H9 (cell line): ENCODE measurements at places on chromosomes 12 and 14. TPM values are rescaled to one million over a fixed set of nuclear protein-coding genes. Genes with fewer than 3 reads are reported as not detected.

HOTAIR gene
- total RNA-seq = not detected in 2 replicates

ACRBP gene
- total RNA-seq = 1.3 and 1.9 TPM in 2 replicates

PLXNC1 gene
- 0.53 and 1.2 TPM in 2 replicates for total RNA-seq

CDH24 gene
- total RNA-seq = 16.7 and 16.9 TPM in 2 replicates

VASH1 gene
- 5.8 and 6.2 TPM in 2 replicates for total RNA-seq

SLCO1B1 gene
- total RNA-seq = 0.09 and 0.31 TPM in 2 replicates

GUCY2C gene
- total RNA-seq = 1.3 and 1.9 TPM in 2 replicates

TPPP2 gene
- not detected in 2 replicates for total RNA-seq

FAM181A gene
- not detected in 2 replicates for total RNA-seq

INSM2 gene
- total RNA-seq = not detected in 2 replicates

- DNase-seq = no peak
- H3K4me1 ChIP-seq = no peaks in the 10 kb centered on the region; the same call in 1 of the 2 replicates
Observed at GRCh38 chr14:24798911-24799462, 165.0 kb upstream of the GZMB start.

- no peaks in the 10 kb centered on the region for H3K36me3 ChIP-seq
- H3K27me3 ChIP-seq = no peaks in the 10 kb centered on the region
Observed at GRCh38 chr14:77055981-77056380, 27.5 kb upstream of the IRF2BPL start.

- H3K4me1 ChIP-seq = no peaks in the 10 kb centered on the region
- no peaks in the 10 kb centered on the region for H3K27me3 ChIP-seq
- H3K4me3 ChIP-seq = no peak overlapping the region
- no peak overlapping the region for H3K27ac ChIP-seq
- DNase-seq = no peak
Observed at GRCh38 chr12:64004641-64005040, 160.1 kb downstream of the SRGAP1 start.

DNA sequence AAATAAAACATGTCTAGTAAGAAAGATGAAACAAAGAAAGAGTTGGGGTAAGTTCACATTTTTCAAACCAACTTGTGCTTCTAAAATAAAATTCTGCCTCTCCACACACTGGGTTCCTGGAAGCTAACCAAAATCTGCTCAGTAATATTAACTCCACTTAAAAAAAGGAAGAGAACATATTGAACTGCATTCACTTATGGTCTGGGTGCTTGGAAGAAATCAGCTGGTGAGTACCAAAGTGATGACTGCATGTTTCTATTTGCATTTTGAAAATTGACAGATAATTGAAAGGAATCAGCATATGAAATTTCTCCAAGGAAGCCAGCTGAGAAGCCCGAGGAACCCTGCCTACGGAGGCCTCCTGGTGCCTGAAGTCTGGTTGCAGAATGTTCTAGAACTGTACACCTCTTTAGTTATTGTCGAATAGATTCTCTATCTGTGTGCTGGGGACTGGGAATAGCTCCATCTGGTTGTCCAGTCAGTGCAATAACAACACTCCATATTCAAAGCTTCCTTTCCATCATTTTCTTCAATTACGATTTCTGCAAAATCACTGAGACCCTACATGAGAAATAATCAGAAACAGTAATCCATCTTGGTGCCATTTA, 836.1 kb downstream of the VRK1 start:
- H3K27me3 ChIP-seq = no peaks in the 10 kb centered on the region
- no peak overlapping the region for H3K27ac ChIP-seq
- H3K36me3 ChIP-seq = no peaks in the 10 kb centered on the region
- peaks cover 14% of the 10 kb centered on the region for H3K4me1 ChIP-seq
- H3K4me3 ChIP-seq = no peak overlapping the region

GRCh38 chr14:59852350-59852749, 18.2 kb downstream of the RTN1 start:
- H3K27me3 ChIP-seq = no peaks in the 10 kb centered on the region
- DNase-seq = no peak
- H3K4me1 ChIP-seq = no peaks in the 10 kb centered on the region
- no peak overlapping the region for H3K4me3 ChIP-seq
- H3K27ac ChIP-seq = no peak overlapping the region

DNA sequence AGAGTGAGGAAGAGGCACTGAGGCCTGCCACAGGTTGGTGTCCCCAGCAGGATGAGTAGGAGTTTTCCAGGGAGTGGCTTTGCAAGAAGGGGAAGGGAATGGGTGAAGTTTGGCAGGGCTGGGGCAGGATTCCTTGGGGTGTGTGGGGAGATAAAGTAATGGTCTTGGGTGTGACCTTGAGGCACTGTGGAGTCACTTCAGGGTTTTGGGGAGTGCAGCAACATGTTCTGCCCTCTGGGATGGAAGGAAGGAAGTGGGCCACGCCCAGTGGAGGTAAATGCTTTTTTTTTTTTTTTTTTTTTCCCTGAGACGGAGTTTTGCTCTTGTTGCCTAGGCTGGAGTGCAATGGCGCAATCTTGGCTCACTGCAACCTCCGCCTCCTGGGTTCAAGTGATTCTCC, 108.9 kb downstream of the ADCK1 start:
- H3K4me1 ChIP-seq = peaks cover 5% of the 10 kb centered on the region
- H3K27ac ChIP-seq = no peak overlapping the region
- no peak overlapping the region for H3K4me3 ChIP-seq
- no peak for DNase-seq
- H3K27me3 ChIP-seq = no peaks in the 10 kb centered on the region

GRCh38 chr12:6262623-6263022, 47.9 kb upstream of the PLEKHG6 start:
- H3K4me3 ChIP-seq = no peak overlapping the region
- H3K27me3 ChIP-seq = no peaks in the 10 kb centered on the region
- H3K27ac ChIP-seq = no peak overlapping the region
- no peak for DNase-seq
- no peaks in the 10 kb centered on the region for H3K36me3 ChIP-seq

GRCh38 chr14:55128386-55129085, 516 bp upstream of the LGALS3 start:
- no peaks in the 10 kb centered on the region for H3K4me1 ChIP-seq
- peaks cover 6% of the 10 kb centered on the region; the same call in 1 of the 2 replicates for H3K27me3 ChIP-seq
- H3K4me3 ChIP-seq = peak overlapping the region; percentile 55
- no peak overlapping the region for H3K27ac ChIP-seq
- no peak for DNase-seq
- no peaks in the 10 kb centered on the region for H3K36me3 ChIP-seq

GRCh38 chr12:118307069-118307954, 65.4 kb downstream of the TAOK3 start:
- DNase-seq = no peak
- H3K27ac ChIP-seq = no peak overlapping the region
- H3K4me1 ChIP-seq = no peaks in the 10 kb centered on the region
- H3K27me3 ChIP-seq = no peaks in the 10 kb centered on the region
- no peaks in the 10 kb centered on the region for H3K36me3 ChIP-seq
- no peak overlapping the region for H3K4me3 ChIP-seq

- no peak overlapping the region for H3K4me3 ChIP-seq
- no peak for DNase-seq
- peak overlapping the region; percentile 27 for H3K27ac ChIP-seq
Observed at GRCh38 chr12:108690191-108690518, 41.2 kb downstream of the CORO1C start.

- H3K27me3 ChIP-seq = no peaks in the 10 kb centered on the region
- peaks cover 3% of the 10 kb centered on the region for H3K4me1 ChIP-seq
- no peak within 1 kb of the TSS for H3K27ac ChIP-seq
- no peaks in the 10 kb centered on the region for H3K36me3 ChIP-seq
- H3K4me3 ChIP-seq = no peak within 1 kb of the TSS; the same call in none of the 2 replicates
- DNase-seq = no peak
Observed at GRCh38 chr12:14961466-14962152, at the start of gene ARHGDIB. ARHGDIB (minus strand) TSS chr12:14961601; CDS start chr12:14950712, 10,889 bp downstream.

GRCh38 chr14:64208981-64209380, 85.2 kb downstream of the ESR2 start:
- H3K27ac ChIP-seq = no peak overlapping the region
- no peak overlapping the region for H3K4me3 ChIP-seq
- H3K27me3 ChIP-seq = no peaks in the 10 kb centered on the region

- H3K4me1 ChIP-seq = no peaks in the 10 kb centered on the region; the same call in 1 of the 2 replicates
- H3K27me3 ChIP-seq = peaks cover under 1% of the 10 kb centered on the region; the same call in 1 of the 2 replicates
- no peak for DNase-seq
- H3K4me3 ChIP-seq = no peak overlapping the region
Observed at GRCh38 chr12:3195859-3196483, 118.8 kb downstream of the TSPAN9 start.

DNA sequence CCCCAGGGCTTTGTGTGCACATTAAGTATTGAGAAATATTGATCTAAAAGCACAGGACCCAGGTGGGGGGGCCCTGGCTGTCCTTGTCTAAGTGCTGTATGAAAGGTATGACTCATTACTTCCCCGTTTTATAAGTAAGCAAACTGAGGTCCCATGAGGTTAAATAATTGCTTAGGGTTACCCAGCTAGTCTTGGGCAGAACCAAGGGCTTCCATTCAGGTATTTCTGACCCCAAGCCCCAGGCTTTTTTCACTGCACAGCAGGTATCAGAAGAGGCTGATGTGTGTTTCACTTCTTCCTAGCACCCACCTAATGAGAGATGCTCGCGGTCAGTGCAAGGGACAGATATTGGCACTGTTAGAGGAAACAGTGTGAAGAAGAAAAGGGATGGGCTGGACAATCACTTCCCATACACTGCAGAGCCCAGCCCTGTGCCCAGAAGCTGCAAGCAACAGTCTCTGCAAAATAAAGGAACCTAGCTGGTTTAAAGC, 4.7 kb upstream of the TC2N start:
- no peak overlapping the region for H3K27ac ChIP-seq
- no peak overlapping the region for H3K4me3 ChIP-seq
- H3K36me3 ChIP-seq = no peaks in the 10 kb centered on the region
- no peak for DNase-seq

GRCh38 chr14:77485901-77486678, 12.5 kb downstream of the ISM2 start:
- no peak overlapping the region for H3K4me3 ChIP-seq
- DNase-seq = no peak

GRCh38 chr14:21860172-21860571, 186.6 kb upstream of the OR4E1 start:
- no peak overlapping the region for H3K27ac ChIP-seq
- peak; percentile 57 for DNase-seq
- H3K4me3 ChIP-seq = no peak overlapping the region
- no peaks in the 10 kb centered on the region for H3K4me1 ChIP-seq

DNA sequence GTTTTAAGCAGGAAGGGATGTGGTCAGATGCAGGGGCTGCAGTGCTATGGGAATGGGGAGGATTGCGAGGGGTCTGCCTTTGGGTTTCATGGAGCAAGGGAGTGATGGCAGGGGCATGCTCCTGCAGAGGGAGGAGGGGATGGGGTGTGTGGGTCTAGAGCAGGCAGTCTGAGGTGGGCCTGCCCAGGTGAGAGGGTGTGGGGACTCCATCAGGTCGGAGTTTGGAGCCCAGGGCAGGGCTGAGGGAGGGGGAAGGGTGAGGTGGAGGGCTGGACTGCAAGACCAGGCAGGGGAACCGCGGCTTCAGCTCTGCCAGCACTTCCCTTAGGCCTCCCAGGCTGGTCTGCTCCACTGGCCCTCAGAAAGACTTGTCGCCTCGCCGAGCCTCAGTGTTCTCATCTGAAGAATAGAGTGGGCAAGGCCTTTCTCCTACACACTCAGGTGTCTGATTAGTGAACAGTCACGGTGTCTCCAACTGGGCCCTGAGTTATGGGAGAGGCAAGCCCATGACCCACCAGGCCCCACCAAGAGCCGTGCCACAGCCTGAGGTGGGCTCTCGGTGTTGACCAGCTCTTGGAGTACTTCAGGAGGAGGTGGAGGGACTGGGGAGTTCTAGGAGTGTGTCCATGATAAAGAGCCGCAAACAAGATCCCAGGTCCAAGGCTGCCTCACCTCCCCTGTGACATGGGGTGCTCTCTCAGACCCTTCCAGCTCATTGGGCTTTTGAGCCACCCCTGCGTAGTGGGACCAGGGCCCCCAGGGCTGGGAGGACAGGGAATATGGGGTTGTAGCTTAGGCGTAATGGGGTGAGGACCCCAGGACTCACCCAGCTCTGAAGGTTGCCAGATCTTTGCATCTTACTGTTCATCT, 20.1 kb upstream of the KRT80 start:
- DNase-seq = no peak
- no peak overlapping the region for H3K4me3 ChIP-seq
- no peaks in the 10 kb centered on the region; the same call in 2 of the 3 replicates for H3K36me3 ChIP-seq
- no peaks in the 10 kb centered on the region for H3K27me3 ChIP-seq
- H3K27ac ChIP-seq = no peak overlapping the region
- H3K4me1 ChIP-seq = no peaks in the 10 kb centered on the region

GRCh38 chr12:70929029-70929428, 8.5 kb upstream of the PTPRR start:
- DNase-seq = no peak
- no peak overlapping the region for H3K4me3 ChIP-seq
- H3K27me3 ChIP-seq = no peaks in the 10 kb centered on the region
- no peaks in the 10 kb centered on the region for H3K36me3 ChIP-seq
- H3K4me1 ChIP-seq = no peaks in the 10 kb centered on the region

- H3K27ac ChIP-seq = no peak overlapping the region
- no peak overlapping the region for H3K4me3 ChIP-seq
- DNase-seq = no peak
Observed at GRCh38 chr12:120841525-120841924, 62.6 kb downstream of the SPPL3 start.
